CD14-positive monocyte (primary cell): ENCODE measurements at places on chromosomes 13 and 19. TPM values are rescaled to one million over a fixed set of nuclear protein-coding genes. Genes with fewer than 3 reads are reported as not detected.

The SULT2A1 gene
- not detected for polyA plus RNA-seq

DNA sequence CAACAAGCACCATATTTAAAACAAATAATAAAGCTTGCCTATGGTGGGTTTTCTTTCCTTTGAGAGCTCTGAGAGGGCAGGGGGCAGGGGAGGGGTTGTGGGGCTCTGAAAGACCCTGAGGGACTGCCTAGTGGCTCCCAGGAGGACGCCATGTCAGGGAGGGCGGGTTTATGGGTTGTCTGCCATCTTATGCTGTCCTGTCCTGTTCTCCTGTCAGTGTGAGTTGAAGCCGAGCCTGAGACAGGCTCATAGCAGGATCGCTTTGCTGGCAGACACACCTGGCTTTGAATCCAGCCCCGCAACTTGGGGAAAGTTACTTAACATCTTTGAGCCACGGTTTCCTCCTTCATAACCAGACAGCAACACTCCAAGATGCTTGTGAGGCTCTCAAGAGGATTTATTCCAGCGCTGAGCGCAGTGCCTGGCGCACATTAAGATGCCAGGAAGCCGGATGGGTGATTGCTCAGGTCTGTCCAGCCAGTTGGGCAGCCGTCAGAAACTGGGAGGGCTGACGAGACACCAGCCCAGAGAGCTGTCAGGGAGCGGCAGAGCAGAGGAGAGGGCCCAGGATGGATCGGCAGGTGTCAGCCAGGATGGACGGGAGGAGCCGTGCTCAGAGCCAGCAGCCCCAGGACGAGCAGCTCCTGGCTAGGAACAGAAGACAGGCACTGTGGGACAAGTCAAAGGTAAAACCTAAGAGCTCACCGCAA, 36.8 kb upstream of the C1QTNF9 start:
- H3K4me1 ChIP-seq: peaks cover 82% of the 10 kb centered on the region
- peak overlapping the region; percentile 89 for H3K4me3 ChIP-seq
- no peak for DNase-seq
- H3K27me3 ChIP-seq: no peaks in the 10 kb centered on the region
- peak overlapping the region; percentile 98 for H3K27ac ChIP-seq
- no peaks in the 10 kb centered on the region for H3K36me3 ChIP-seq

DNA sequence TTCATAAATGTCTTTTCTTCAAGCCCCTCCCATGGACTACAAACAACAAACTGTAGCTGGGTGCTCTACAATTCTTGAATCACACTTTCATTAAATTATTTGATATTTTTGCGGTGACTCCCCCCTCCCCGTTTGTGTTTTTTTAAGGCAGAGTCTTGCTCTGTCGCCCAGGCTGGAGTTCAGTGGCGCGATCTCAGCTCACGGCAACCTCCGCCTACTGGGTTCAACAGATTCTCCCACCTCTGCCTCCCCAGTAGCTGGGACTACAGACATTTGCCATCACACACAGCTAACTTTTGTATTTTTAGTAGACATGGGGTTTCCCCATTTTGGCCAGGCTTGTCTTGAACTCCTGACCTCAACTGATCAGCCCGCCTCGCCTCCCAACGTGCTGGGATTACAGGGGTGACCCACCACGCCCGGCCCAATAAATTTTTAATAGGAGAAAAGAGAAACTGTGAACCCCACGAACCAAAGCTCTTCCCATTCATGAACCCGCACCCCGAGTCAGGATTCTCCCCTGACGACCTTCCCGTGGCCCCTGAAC, 703 bp downstream of the ZNF506 start:
- peak overlapping the region; percentile 92 for H3K27ac ChIP-seq
- peaks cover 33% of the 10 kb centered on the region for H3K36me3 ChIP-seq
- peak; percentile 5 for DNase-seq
- peak overlapping the region; percentile 61 for H3K4me3 ChIP-seq

- H3K4me1 ChIP-seq: no peaks in the 10 kb centered on the region
- no peak overlapping the region for H3K4me3 ChIP-seq
- no peaks in the 10 kb centered on the region for H3K36me3 ChIP-seq
These were observed 26.0 kb downstream of the GRTP1 start for GRCh38 chr13:113337976-113338375.

The ZNF540 gene
- polyA plus RNA-seq: not detected

GRCh38 chr13:40772765-40773473, 1.9 kb upstream of the MRPS31 start:
- no peak for DNase-seq
- H3K27ac ChIP-seq: no peak overlapping the region
- no peaks in the 10 kb centered on the region for H3K27me3 ChIP-seq
- peaks cover 31% of the 10 kb centered on the region for H3K4me1 ChIP-seq
- H3K4me3 ChIP-seq: no peak overlapping the region
